ENCODE measurements at places on chromosomes 3 and 15.

- no peak for DNase-seq
These were observed 252.9 kb upstream of the SOX2 start for GRCh38 chr3:181458857-181459256.

DNA sequence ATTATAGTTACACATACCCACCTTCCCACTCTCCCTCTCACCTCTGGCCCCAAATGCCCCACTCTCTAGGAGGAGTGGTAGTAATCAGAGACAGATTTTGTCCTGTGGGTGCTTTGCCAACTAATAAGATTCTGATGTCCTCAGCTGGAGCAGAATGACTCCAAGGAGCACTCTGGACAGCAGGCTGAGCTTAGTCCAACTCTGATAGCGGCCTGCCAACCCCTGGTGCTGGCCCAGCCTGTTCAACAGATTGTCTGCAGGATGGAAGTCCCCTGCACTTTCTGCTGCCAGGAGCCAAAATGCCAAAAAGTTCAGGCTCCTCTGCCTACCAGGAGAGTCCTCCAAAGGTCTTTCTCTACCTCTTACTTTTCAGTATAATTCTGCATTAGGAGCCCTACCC lies 160.5 kb upstream of the UMPS start:
- no peak for DNase-seq

DNA sequence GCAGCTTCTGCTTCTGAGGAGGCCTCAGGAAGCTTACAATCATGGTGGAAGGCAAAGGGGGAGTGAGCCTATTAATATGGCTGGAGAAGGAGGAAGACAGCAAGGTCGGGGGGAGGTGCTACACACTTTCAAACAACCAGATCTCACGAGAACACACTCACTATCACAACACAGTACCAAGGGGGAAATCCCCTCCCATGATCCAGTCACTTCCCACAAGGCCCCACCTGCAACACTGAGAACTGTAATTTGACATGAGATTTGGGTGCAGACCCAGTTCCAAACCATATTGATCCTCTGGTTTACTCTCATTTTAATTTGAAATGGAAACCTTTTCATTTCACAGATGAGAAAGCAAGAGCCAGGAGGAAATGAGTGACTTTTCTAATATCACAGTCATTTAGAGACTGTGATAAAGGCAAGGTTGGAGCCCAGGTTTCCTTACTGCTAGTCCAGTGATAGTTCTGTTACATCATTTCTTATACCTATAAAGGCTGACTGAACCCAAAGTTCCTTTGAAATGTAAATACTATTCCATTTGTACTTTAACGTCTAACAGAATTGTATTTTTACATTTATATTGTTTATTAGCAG lies 105.8 kb upstream of the GAP43 start:
- no peak for DNase-seq

- no peak for DNase-seq
These were observed 205.0 kb upstream of the STAC start for GRCh38 chr3:36175113-36175812.

- no peak for DNase-seq
These were observed 919.2 kb downstream of the ROBO1 start for GRCh38 chr3:78848392-78849288.

DNA sequence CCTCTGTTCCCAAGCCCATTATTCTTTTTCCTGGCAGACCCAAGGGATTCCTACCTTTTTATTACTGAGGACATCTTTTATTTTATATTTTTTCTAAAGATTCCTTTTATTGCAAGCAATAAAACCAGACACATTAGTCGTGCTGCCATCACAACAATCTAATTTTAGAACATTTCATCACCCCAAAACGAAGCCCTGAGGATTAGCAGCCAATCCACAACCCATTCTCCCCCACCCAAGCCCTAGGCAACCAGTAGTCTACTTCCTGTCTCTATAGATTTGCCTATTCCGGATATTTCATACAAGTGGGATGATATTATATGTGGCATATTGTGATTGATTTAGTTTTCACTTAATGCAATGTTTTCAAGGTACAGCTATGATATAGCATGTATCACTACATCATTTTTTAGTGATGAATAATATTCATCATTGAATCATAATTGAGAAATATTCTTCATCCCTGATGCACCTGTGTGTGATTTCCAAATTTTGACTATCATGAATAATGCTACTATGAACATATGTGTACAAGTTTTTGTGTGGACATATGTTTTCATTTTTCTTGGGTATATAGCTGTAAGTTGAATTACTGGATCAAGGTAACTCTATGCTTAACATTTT lies 65.7 kb downstream of the IL1RAP start:
- no peak for DNase-seq

DNA sequence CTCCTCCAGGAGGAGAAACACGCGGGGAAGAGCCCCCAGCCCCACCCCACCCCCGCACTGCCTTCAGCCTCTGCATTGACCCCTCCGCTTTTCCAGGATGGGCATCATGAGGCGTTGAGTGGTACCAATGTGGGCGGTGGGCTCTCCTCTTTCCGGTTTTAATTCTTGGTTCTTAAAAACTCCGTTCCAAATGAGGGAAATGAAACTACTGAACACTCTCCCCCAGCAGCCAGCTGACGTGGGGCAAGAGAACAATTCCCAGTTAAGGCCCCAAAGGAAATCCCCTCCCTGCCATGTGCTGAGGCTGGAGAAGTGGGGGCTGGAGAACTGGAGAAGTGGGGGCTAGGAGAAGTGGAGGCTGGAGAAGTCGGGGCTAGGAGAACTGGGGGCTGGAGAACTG lies 5.3 kb upstream of the NRROS start:
- DNase-seq = peak; percentile 70

All from naive B cell (primary cell).